NCI-H1436 treated with DMSO at 0.1 percent for 48 hours (cell line): ENCODE measurements at places on chromosomes 13 and 19.

GRCh38 chr13:97885641-97886040 lies 67.8 kb upstream of the IPO5 start:
- DNase-seq = no peak

DNA sequence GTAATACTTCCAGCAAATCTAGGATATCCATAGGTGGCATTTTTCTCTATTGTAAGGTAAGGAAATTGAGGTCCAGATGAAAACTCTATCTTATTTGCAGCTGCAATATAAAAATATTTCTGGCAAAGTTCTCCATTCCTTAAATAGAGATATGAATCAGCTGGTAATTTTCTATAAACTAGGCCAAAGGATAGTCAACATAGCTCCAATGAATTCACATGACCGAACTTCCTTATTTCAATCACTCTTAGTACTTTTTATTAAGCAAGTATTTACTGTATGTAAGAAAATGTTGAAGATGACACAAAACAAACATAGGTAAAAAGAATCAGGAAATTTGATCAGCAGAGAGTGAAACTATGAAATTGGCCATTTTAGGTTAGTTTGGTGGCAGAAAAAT lies 13.0 kb upstream of the LCP1 start:
- DNase-seq = no peak

- no peak for DNase-seq
Measured at GRCh38 chr13:102002287-102002686, 399.6 kb downstream of the FGF14 start.

- no peak for DNase-seq
Measured at GRCh38 chr13:103638706-103639105, 572.5 kb upstream of the SLC10A2 start.

- no peak for DNase-seq
Measured at GRCh38 chr19:10137751-10138682, 18.3 kb upstream of the EIF3G start.

GRCh38 chr13:20378721-20379120 lies 146.6 kb upstream of the GJB6 start:
- DNase-seq = no peak
